Right atrium auricular region (tissue), 2 donors: ENCODE measurements at places on chromosomes 1 and 21.

GRCh38 chr21:33461538-33462250 is 18.1 kb downstream of the TMEM50B start:
- no peak for DNase-seq

GRCh38 chr1:168794057-168794456 is 65.1 kb upstream of the DPT start:
- DNase-seq, result no peak

DNA sequence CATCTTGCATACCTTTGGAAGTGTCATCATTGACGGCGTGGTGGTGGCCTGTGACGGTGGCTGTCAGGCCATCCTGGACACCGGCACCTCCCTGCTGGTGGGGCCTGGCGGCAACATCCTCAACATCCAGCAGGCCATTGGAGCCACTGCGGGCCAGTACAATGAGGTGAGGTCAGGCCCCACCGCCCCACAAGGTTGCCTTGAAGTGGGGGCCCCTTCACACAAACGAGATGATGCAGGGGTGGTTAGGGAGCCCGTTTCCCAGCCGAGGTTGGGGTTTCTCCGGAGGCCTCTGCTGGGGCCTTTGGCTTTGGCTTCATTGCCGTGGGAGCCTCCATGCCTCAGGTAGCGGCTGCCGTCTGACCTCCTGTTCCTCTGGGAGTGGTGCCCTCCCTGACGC is 29.6 kb downstream of the KCNA10 start:
- no peak for DNase-seq

DNA sequence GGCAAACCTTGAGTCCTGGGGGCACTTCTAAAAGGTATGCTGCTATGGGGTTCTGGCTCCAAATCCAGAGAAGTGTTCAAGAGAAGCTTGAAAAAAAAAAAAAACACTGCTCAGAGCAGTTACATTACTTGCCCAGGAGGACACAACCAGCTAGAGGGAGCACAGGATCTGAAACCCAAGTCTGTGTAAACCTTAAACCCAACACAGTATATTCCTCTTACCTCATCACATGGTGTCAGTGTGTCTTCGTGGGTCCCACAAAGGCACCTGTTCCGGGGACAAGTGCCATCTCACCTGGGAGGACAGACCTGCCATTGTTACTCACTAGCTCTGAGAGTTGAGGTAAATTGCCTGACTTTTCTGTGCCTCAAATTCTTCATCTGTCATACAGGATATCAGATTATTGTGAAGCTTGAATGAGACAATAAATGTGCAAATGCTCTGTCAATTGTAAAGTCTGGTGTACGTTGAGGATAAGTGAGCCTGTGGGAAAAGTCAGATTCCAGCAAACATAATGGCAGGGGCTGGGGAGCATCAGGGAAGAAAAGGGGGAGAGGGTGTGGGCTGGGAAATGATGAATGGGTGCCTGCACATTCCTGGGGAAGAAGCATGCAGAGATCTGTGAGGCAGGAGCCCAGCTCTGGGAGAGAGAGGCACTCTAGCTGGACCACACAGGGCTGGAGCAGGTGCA is 170.4 kb upstream of the ZC3H12A start:
- DNase-seq, result no peak
